ENCODE measurements at places on chromosomes 2 and 18. TPM values are rescaled to one million over a fixed set of nuclear protein-coding genes. Genes with fewer than 3 reads are reported as not detected.

Gene PLGLB1
- 21.0 TPM for total RNA-seq

Gene HK2
- 7.3 TPM for total RNA-seq

Gene SLC4A5
- 15.1 TPM for total RNA-seq

Gene PRSS56
- total RNA-seq, result not detected

Gene MPV17
- 111 TPM for total RNA-seq

Gene KLHL14
- total RNA-seq, result 1.7 TPM

DNA sequence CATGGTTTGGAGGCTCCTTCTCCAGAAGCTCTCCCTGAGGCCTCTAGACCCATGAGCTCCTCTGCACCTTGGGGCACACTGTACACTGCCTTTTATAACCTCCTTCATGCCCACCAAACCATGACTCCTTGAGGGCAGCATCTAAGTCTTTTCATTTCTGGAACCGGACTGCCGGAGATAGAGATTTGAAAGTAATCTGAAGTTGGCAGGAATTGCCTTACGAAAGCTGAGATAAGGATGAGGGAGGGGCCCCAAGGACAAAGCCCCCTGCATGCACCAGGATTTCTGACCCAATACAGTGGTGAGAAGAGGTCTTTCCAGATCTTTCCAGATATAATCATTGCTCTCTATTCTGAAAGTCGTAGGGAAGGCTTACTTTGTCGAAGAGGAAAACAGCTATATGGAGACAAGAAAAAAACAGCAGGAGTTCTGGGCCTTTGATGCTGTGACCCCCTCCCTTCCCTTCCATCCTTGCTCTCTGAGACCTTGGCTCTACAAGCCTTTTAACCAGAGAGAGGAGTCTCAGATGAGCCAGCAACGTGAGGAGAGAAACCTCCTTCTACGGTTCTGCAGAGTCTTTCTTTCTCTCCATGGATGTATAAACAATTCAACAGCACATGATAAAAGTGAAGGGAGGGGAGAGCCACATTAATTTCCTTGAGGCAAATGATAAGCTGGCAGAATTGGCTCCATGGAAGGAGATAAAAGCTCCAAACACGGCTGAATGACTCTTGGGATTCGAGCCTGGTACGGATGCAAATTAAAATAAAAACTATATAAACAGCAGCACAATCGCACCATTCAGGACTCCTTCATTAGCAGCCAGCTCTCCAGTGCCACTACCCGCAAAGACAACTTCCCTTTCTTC, 88.0 kb upstream of the RTN4 start:
- no peak for DNase-seq

GRCh38 chr18:74370115-74370514, 54.5 kb downstream of the C18orf63 start:
- no peak for DNase-seq

- DNase-seq, result no peak
Measured at GRCh38 chr2:212958757-212959295, 192.6 kb downstream of the IKZF2 start.

DNA sequence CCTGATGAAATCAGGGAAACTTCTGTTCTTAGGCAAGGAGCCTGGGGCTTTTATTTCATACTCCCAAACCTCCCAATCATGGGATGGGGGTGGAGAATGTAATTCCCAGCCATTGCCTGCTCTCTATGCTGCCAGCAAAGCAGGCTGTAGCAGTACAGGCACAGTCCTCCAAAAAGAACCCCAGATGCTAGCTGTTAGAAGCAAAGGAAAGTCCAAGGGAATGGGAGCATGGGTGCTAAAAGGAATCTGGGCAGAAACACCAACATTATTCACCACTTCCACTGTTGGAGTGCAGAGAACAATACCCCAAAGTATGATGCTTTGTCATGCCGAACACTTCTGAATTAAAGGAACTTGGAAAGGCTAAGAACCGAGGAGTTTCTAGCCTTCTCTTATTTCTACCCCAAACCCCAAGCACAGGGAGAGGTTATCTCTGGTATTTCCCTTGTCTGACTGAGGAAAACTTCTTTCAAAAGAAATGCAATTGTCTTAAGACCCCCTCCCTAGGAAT, 24.7 kb downstream of the MDH1 start:
- no peak for DNase-seq

- DNase-seq, result no peak
Measured at GRCh38 chr2:229230256-229230655, 40.8 kb downstream of the PID1 start.

DNA sequence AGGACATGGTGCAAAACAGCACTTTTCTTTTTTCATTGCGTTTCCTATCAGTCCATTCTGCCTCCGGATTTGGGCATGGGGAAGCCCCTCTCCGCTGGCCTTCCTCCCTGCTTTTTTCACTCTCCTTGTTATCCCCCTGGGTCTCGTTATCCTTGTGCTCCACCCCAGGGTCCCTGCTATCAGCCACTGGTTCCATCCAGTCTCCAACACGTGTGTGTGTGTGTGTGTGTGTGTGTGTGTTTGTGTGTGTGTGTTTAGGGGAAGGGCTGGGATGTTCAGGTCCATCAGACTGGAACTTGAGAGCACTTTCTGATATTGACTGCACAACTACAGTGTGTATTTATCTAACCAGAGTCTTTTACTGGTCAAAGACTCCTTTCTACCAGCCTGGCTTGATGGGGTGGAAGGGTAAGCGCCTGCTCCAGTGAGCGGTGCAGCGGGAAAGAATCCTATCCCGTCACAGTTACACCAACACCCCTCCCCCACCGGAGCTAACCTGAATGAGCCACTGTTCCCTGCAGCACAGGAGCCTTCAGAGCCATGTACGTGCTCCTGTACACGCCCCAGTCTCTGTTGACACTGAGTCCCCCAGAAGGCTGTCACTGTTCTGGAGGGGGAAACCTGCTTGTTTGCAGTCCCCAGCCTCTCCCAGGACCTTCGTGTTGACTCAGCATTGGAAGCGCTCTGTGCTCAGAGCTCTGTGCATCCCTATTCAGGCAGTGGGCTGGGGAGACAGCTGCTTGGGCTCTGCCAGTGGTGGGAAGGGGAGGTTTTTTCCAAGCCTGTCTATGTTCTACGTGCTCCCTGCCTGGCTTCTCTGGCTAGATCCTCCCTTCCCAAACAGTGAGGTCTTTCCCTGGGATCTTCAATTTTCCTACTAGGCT, 4.6 kb downstream of the INHA start:
- no peak for DNase-seq

- DNase-seq, result no peak
Measured at GRCh38 chr2:15006667-15007066, 374.1 kb downstream of the LRATD1 start.

DNA sequence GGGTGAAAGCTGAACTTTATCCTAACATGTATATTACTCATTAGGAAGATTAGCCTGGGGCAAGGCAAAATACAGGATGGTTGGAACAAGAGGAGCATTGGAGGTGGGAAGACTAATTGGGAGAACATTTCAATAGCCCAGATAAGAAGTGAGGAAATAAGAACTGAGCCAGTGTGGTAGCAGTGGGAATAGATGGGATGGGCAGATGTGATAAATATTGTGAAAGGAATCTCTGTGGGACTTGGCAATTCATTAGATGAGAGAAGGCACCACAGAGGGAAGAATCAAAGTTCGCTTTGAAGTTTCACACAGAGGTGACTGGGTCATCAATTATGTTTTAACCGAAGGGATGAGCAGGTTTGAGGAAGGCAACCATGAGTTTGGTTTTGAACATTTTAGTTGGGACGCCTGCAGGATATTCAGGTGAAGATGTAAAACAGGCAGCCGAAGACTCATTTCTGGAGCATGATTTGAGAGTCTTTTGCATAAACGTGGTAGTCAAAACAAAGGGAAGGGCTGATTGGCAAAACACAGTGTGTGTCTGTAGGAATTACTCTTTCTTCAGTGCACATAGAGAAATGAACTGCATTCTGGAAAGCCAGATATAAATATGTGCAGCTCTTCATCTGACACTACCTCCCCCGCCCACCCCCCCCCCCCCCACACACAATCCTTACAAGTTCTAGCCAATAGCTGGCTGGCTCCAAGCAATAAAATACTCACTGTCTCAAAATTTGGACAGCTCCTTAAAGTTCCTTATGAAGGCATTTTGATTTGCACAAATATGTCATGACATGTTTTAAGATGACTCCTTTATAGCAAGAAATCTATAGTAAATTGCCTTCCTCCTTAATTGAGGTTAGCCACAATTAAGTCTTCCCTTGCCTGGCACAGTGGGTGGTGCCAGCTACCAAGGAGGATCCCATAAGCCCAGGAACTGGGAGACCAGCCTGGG, 1.9 kb upstream of the SLC1A4 start:
- DNase-seq, result no peak

DNA sequence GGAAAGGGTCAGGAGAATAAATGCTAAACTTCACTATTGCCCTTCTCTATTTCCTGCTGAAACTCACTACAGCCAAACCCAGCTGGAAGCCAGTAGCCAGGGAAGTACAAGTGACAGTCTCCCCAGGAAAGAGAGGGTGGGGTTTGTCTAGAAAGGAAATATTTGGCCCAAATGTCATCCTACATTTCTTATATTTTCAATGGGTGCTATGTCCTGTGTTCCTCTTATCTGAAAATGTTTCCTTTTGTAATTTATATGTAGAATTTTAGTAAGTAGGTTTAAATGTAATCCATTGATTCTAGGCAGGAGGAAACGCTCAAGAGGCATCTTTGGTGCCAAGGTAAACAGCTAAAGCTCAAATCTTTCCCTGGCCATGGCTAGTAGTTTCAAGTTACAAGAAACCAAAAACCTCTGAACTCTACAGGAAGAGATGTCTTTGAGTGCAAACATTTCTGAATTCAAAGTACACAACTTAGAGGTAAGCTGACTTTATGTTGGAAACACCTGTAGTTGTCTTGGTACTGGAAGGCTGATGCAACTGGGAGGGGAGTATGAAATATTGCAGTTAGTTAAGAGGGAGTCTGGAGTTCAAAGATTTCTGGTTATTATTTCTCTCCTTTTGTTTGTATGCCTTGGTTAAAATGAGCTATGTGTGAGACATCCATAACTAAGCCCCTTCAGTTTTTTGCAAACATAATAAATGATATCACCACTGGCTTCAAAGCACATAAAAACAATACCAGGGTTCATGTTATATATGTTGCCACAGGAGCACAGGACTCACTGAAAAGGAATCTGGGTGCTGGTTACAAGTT, 356.1 kb upstream of the ZC3H15 start:
- DNase-seq, result no peak

DNA sequence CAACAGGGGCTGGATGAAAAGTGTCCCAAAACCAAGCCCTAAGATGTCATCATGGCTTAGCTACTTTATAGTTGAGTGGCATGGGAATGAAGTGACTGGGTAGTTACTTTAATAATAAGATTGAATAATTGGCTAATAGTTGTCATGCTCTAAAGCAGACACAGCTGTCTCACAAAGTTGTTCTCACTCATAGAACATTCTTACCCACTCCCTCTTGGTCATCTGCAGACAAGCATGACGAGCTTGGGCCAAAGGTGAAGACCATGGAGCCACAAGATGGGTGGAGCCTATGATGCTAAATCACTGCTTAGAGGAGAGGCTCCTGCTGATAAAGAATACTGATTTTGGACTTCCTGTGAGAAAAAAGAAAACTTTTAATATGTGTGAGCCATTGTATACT, 62.4 kb upstream of the MMADHC start:
- DNase-seq, result no peak

DNA sequence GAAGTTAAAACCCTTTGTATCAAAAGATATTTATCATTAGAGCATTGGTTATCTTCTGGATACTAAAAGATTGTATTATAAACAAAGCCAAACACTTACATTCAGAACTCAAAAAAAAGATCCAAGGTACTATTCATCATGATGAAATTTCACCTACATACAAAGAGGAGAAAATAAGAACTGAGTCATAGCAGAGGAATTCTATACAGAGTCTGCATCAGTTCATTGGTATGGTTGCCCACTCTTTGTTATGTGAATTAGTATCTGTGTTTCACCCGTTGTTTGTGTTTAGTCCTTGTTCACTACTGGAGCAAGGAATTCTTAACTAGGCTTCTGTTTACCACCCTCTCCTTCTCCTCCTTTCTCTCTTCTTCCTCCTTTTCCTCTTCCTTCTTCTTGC, 157.9 kb downstream of the LNPK start:
- DNase-seq, result no peak

- no peak for DNase-seq
Measured at GRCh38 chr2:39816845-39817244, 37.8 kb upstream of the THUMPD2 start.

- DNase-seq, result no peak
Measured at GRCh38 chr18:49112031-49112430, 161.3 kb upstream of the SMAD7 start.

Measured in naive thymus-derived CD8-positive, alpha-beta T cell (primary cell).